ENCODE measurements at places on chromosomes 5 and 9.

GRCh38 chr9:18796696-18797270 lies 236.2 kb downstream of the SAXO1 start:
- no peaks in the 10 kb centered on the region for H3K27me3 ChIP-seq
- no peak overlapping the region for H3K4me3 ChIP-seq
- no peaks in the 10 kb centered on the region for H3K4me1 ChIP-seq
- H3K36me3 ChIP-seq: no peaks in the 10 kb centered on the region
- no peak for DNase-seq
- H3K27ac ChIP-seq: no peak overlapping the region

DNA sequence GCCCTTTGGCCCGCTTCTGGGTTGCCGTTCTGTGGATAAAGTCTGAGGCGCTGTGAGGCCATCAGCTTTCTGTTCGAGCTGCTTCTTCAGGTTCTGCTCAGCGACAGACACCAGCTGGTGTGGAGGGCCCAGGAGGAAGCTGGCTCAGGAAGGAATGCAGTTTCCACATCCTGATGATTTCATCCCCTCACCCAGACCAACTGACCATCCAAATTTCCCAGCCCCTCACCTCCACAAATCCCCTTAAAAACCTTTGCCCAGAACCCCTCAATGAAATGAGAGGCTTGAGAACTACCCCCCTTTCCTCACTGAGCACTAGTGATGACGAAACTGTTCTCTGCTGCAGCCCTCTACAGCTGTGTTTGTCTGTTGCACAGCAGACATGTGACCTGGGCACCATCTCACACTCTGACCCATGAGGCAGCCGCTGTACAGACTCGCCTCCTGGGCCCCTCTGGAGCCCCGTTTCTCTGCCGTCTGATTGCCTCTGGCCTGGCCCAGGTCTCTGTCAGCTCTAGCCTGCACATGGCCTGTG lies 45.4 kb downstream of the SPATA31C2 start:
- no peak for DNase-seq
- H3K4me1 ChIP-seq: no peaks in the 10 kb centered on the region

DNA sequence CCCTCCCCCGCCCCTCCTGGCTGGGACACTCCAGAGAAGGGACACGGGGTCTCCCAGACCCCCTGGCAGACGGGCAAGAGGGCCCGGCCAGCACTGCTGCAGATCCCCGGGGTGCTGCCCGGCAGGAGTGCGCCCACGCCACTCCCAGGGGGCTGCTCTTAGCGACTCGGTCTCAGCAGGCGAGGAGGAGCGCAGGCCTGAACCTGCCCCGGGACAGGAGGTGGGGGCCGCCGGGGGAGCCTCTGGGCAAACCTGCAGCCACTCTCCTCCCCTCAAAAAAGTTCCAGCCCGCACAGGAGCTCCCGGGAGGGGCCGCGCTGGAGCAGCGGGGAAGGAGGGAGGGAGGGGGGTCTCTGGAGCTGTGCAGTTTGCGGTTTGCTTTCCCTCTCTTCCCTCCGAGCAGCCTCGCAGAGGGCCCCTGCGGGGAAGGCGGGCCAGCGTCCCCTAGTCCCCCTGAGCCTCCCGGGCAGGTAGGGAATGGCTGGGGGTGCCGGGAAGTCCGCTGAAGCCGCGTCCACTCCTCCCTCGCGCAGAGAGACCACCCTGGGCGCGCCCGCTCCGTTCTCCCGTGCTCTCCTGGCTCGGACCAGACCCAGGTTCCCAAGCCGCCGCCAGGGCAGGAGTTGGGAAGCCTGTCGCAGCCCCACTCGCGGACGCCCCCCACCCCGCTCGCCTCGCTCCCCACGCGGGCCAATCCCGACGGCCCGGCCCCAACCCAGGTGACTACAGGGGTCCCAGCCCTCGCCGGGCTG lies 44.2 kb downstream of the NACC2 start:
- peaks cover 9% of the 10 kb centered on the region for H3K27me3 ChIP-seq
- H3K4me1 ChIP-seq: peaks cover 17% of the 10 kb centered on the region

GRCh38 chr5:107483231-107484024 lies 187.3 kb downstream of the EFNA5 start:
- no peak for DNase-seq
- H3K36me3 ChIP-seq: no peaks in the 10 kb centered on the region
- peaks cover 33% of the 10 kb centered on the region for H3K27me3 ChIP-seq
- no peak overlapping the region for H3K4me3 ChIP-seq

GRCh38 chr5:156682971-156683370 lies 167.1 kb upstream of the PPP1R2B start:
- no peak overlapping the region for H3K4me3 ChIP-seq
- DNase-seq: no peak
- peaks cover 5% of the 10 kb centered on the region for H3K4me1 ChIP-seq
- no peaks in the 10 kb centered on the region for H3K36me3 ChIP-seq
- peaks cover 40% of the 10 kb centered on the region for H3K27me3 ChIP-seq

DNA sequence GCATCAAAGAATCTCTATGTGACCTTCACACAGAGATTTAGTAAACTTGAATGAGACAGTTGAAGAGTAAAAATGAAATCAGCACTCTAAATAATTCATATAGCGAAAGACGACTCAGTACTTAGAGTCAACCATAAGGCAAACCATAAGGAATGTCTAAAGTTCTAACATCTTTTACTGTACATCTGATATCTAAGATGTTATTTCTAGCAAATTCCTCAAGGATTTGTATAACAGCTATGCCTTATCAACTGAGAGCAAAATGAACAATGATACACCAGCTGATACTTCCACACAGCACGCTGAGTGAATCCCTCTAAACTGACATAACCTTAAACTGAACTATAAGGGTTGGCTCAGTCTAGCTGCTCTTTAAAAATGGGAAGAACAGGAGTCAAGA lies 760.3 kb downstream of the EFNA5 start:
- H3K4me1 ChIP-seq: no peaks in the 10 kb centered on the region
- no peak for DNase-seq
- H3K27me3 ChIP-seq: no peaks in the 10 kb centered on the region
- H3K36me3 ChIP-seq: no peaks in the 10 kb centered on the region

DNA sequence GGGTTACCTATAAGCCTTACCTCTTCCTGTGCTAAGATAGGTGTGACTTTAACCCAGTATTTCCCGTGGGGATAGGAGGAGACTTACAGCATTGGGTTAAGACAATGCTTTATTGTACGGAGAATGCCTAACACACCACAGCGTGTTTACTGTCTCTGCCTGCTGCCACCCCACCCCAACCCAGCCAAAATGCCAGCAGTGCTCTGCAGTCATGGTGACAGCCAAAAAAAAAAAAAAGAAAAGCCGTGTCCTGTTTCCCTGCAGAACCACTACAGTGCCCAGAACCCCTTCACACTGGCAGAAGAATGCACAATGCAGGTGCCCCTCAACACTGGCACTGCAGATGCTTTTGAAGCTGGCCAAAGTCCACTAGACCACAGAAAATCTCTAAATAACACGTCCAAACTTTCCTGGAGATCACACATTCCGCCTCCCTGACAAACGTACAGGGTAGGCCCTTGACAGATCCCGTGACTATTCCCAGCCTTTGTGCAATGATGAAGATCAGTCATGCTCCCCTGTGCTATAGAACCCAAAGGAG lies 102.2 kb downstream of the SERINC5 start:
- H3K4me3 ChIP-seq: no peak overlapping the region
- peaks cover 87% of the 10 kb centered on the region for H3K36me3 ChIP-seq
- peaks cover 69% of the 10 kb centered on the region for H3K4me1 ChIP-seq
- H3K27me3 ChIP-seq: no peaks in the 10 kb centered on the region
- H3K27ac ChIP-seq: peak overlapping the region; percentile 80

- no peaks in the 10 kb centered on the region for H3K36me3 ChIP-seq
- H3K4me3 ChIP-seq: no peak overlapping the region
- H3K4me1 ChIP-seq: no peaks in the 10 kb centered on the region
- DNase-seq: no peak
These were observed 883.1 kb downstream of the CDH18 start for GRCh38 chr5:19104948-19105347.

- no peak overlapping the region for H3K4me3 ChIP-seq
- H3K36me3 ChIP-seq: no peaks in the 10 kb centered on the region
- H3K4me1 ChIP-seq: no peaks in the 10 kb centered on the region
- H3K27ac ChIP-seq: no peak overlapping the region
- H3K27me3 ChIP-seq: peaks cover 6% of the 10 kb centered on the region
These were observed 137.6 kb downstream of the ADGRV1 start for GRCh38 chr5:90696153-90696552.

DNA sequence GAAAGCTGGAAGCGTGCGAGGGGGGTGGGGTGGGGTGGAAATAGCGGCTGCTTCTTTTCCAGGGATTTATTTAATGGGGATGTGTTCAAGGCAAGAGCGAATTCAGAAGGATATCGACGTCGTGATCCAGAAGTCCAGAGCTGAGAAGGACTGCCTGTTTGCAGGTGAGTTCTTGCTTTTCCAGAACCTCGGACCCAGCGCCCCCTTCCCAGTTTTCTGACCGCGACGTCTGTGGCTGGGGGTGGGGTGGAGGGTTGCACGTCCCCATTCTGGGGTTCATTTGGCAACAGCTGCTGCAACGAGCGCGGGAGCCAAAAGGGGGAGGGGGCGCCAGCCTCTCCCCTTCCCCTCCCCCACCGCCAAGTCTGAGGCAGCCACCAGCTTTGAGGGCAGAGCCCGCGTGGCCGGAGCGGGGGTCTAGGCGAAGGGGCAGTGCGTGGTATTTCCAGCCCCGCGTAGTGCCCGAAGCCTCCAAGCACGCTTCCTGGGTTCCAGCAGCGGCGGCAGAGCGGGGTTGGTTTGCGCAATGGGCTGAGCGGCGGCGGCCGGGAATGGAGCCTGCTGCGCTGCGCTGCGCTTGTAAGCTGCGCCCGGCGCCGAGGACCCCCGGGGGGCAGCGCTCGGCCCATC lies 701 bp downstream of the PARP8 start:
- peaks cover 29% of the 10 kb centered on the region for H3K36me3 ChIP-seq
- peak overlapping the region; percentile 98 for H3K4me3 ChIP-seq
- peak overlapping the region; percentile 100 for H3K27ac ChIP-seq
- H3K4me1 ChIP-seq: peaks cover 41% of the 10 kb centered on the region

GRCh38 chr9:90855208-90855902 lies 53.7 kb downstream of the SYK start:
- H3K4me3 ChIP-seq: no peak overlapping the region
- H3K36me3 ChIP-seq: no peaks in the 10 kb centered on the region
- H3K27ac ChIP-seq: no peak overlapping the region
- H3K4me1 ChIP-seq: peaks cover 11% of the 10 kb centered on the region
- DNase-seq: no peak

- no peak for DNase-seq
- H3K27me3 ChIP-seq: peaks cover 20% of the 10 kb centered on the region
- H3K4me1 ChIP-seq: no peaks in the 10 kb centered on the region
These were observed 152.5 kb downstream of the ZNF608 start for GRCh38 chr5:124593952-124594351.

DNA sequence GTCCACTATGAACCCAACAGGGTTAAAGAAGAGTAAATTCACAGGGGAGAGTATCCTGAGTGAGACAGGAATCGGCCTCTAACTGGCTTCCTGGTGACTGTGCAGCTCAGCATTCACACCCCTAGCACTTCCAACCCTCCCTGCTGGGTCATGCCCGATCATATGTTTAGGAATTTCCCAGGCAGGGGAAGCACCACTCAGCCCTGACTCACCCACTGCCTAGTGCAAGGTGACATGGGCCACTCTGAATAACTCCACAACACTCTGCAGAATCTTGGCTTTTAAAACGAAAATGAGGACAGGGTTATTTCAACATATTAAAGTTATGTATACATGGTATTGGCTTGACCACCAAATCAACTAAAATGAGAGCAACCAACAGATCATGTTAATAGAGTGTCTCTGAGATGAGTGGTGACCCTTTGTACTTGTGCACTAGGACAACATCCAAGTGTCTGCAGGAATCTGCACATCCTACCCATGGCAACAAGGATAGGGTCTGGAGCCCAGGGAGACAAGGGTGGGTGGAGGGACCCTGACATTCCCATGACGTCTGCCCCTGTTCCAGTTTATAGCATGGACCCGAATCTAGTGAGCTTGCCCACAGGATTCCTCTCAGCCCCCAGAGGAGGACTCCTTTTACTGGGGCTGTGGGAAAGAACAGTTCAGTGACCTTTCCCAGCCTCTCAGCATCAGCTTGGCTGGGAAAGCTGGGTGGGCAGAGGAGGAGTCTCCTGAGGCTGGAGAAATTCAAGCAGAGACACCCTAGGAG lies 485.8 kb downstream of the SEMA5A start:
- H3K36me3 ChIP-seq: no peaks in the 10 kb centered on the region
- no peak overlapping the region for H3K27ac ChIP-seq
- H3K27me3 ChIP-seq: no peaks in the 10 kb centered on the region
- H3K4me1 ChIP-seq: no peaks in the 10 kb centered on the region
- DNase-seq: no peak

DNA sequence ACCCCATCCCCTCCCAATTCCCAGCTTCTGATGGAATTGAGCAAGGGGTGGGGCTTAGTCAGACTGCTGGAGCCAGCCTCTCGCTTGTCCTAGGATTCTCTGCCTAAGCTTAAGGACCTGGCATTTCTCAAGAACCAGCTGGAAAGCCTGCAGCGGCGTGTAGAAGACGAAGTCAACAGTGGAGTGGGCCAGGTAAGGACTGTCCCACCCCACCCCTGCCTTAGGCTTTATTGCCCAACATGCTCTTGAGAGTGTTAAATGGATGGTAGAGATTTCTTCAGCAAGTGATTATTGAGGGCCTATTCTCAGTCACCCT lies 1.1 kb downstream of the SLC35A4 start:
- DNase-seq: no peak
- H3K27ac ChIP-seq: peak overlapping the region; percentile 98
- H3K36me3 ChIP-seq: peaks cover 55% of the 10 kb centered on the region
- no peaks in the 10 kb centered on the region for H3K27me3 ChIP-seq

DNA sequence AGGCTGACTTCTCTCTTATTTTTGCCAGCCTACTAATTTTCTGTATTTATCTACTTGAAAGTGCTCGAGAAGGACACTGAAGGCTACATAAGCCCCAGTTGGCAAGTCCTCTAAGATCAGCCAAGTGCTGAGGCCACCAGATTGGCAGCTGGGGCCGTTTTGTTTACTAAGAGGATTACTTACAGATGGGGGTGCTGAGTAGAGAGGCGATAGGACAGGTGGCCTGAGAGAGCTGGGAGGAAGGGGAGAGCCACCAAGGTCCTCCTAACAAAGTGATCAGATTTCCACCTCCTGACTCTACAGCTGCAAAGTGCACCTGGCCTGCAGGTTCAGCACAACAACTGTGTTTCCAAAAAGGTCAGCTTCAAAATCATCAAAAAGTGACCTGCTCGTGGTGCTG lies 32.9 kb downstream of the FRMD3 start:
- no peaks in the 10 kb centered on the region for H3K36me3 ChIP-seq
- no peak overlapping the region for H3K27ac ChIP-seq
- H3K4me1 ChIP-seq: peaks cover 7% of the 10 kb centered on the region
- no peak overlapping the region for H3K4me3 ChIP-seq
- no peak for DNase-seq
- H3K27me3 ChIP-seq: no peaks in the 10 kb centered on the region

DNA sequence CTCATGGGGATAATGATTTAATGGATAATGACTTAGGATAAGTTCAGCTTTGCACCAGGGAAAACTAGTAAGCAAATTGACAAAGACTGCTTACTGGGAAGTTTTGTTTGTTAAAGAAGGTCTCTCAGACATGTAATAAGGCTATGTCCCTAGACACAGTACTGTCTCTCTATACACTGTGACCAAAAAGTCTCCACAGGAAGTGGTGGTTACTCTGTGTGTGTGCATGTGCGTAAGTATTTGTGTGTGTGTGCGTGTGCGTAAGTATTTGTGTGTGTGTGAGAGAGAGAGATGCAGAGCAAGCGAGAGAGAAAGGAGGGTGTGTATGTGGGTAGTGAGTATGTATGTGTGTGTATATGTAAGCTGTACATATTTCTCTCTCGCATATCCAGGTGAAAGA lies 229.6 kb downstream of the GLIS3 start:
- H3K36me3 ChIP-seq: no peaks in the 10 kb centered on the region
- no peak overlapping the region for H3K4me3 ChIP-seq
- H3K27me3 ChIP-seq: peaks cover 3% of the 10 kb centered on the region
- peaks cover 3% of the 10 kb centered on the region for H3K4me1 ChIP-seq
- DNase-seq: no peak
